ENCODE measurements at places on chromosomes 12 and 14. TPM values are rescaled to one million over a fixed set of nuclear protein-coding genes. Genes with fewer than 3 reads are reported as not detected.

DIO3 gene
- not detected for total RNA-seq

SLC38A2 gene
- total RNA-seq: 227 TPM

IQSEC3 gene
- total RNA-seq: 3.6 TPM

OASL gene
- 17.2 TPM for total RNA-seq

CEBPE gene
- total RNA-seq: 0.68 TPM

RILPL1 gene
- total RNA-seq: 1.6 TPM

NINJ2 gene
- total RNA-seq: 1.4 TPM

TAS2R7 gene
- not detected for total RNA-seq

- peaks cover 95% of the 10 kb centered on the region for H3K36me3 ChIP-seq
- H3K27ac ChIP-seq: peak overlapping the region; percentile 70
- DNase-seq: no peak
- no peak overlapping the region for H3K4me3 ChIP-seq
- H3K27me3 ChIP-seq: no peaks in the 10 kb centered on the region
These were observed 88.5 kb downstream of the LGMN start for GRCh38 chr14:92659765-92660561.

DNA sequence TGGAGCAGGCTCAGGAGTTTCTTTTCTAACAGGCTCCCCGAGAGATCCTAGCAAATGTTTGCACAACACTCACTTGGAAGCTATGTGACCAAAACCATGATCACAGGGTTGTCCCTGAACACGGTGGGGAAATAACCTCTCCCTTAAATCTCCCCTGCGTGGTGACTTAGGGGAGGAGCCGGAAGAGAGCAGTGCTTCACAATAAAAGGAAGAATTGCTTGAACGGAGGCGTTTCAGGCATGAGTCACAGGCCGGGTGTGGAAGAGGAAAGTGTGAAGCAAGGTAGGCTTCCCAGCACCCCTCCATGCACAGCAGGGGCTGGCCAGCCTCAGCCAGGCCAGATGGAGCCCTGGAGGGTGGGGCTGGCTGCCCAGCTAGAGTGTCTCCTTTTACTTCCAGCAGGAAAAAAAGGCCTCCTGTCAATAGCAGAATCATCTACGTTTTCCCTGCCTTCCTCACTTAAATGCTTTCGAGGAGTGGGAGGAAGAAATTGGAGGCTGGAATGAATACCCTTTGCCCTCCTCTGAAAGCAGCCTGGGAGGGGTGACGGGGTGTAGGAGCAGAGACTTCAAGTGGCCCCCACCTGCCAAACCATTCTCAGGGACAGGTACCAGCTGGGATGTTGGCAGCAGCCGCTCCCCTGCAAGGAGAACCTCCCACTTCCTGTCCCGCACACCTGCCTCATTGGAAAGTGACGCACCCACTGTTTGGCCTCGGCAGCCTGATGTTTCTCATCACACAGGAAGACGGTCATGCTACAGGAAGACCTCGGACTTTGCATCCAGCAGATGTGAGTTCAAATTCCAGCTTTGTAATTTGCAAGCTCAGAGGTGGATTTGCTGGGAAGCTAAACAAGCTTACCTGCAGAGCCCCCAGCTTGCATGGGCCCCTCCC is 30.1 kb upstream of the PPP2R5C start:
- peak overlapping the region; percentile 74 for H3K4me3 ChIP-seq
- H3K27me3 ChIP-seq: no peaks in the 10 kb centered on the region

DNA sequence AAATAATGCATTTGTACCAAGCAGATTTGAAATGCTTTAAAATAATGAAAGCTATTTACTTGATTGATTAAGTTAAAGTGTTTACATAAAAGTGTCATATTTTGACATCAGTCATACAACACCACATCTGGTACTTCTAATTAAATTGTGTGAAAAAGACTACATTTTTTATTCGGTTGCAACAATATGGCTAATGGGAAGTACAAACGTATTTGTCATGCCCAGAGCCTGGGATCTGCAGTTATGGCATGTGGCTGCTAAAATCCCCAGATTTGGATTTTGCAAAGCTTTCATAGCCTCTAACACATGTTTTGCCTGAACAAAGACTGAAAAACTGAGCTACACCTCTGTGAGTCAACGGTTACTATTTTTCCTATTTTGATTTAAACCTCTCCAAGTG is 66.6 kb downstream of the LLPH start:
- no peaks in the 10 kb centered on the region for H3K36me3 ChIP-seq
- DNase-seq: no peak
- no peak overlapping the region for H3K4me3 ChIP-seq
- H3K27ac ChIP-seq: no peak overlapping the region
- H3K27me3 ChIP-seq: peaks cover 26% of the 10 kb centered on the region
- peaks cover 22% of the 10 kb centered on the region for H3K4me1 ChIP-seq

DNA sequence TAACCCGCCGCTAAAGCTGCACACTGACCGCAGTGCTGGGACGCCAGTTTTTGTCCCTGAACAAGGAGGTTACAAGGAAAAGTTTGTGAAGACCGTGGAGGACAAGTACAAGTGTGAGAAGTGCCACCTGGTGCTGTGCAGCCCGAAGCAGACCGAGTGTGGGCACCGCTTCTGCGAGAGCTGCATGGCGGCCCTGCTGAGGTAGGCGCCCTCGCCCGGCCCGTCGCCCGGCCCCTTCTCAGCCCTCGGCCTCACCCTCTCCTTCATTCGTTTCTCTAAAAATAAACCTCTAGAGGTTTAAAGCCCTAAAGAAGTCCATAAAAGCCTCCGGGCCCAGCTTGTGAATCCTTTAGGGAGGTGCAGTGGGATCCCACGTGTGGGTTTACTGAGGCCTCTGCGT is 52.2 kb upstream of the AMN start:
- H3K4me1 ChIP-seq: peaks cover 3% of the 10 kb centered on the region
- no peaks in the 10 kb centered on the region for H3K27me3 ChIP-seq
- H3K36me3 ChIP-seq: peaks cover 12% of the 10 kb centered on the region
- DNase-seq: no peak

DNA sequence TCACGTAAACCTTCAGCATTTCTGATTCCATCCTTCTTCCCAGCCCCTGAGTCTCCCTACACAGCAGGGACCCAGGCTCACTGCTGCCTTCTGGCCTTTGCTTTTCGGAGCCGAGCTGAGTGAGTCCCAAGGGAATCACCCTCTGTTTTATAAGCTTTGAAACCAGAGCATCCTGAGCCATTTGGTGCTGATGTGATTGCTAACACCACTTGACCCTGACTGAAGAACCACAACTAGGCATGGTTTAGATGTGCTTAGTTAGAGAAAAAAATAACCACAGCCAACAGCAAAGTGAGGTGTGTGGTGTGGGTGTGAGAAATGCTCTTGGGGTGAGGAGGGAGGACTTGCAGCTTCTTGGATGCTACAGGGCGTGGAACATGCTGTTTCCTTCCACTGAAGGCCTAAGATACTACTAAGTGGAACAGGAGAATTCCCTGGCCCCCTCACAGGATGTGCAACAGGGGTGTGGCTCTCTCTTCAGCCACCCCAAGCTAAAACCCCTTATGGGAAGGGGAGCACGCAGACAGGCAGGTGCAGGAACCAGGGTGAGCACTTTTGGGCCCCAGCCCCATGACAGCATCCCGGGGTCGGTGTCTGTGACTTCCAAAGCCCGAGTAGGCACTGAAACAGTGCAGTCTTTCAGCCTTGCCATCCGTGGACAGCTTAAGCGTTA is at the start of gene TC2N:
TC2N (minus strand) TSS at position 221 of the 673 bp plus-strand sequence. CDS start 53,767 bp downstream, outside the sequence.
- H3K36me3 ChIP-seq: peaks cover 10% of the 10 kb centered on the region
- H3K27me3 ChIP-seq: no peaks in the 10 kb centered on the region
- H3K4me1 ChIP-seq: peaks cover 91% of the 10 kb centered on the region
- peak within 1 kb of the TSS; percentile 87 for H3K27ac ChIP-seq
- peak within 1 kb of the TSS; percentile 74 for H3K4me3 ChIP-seq

DNA sequence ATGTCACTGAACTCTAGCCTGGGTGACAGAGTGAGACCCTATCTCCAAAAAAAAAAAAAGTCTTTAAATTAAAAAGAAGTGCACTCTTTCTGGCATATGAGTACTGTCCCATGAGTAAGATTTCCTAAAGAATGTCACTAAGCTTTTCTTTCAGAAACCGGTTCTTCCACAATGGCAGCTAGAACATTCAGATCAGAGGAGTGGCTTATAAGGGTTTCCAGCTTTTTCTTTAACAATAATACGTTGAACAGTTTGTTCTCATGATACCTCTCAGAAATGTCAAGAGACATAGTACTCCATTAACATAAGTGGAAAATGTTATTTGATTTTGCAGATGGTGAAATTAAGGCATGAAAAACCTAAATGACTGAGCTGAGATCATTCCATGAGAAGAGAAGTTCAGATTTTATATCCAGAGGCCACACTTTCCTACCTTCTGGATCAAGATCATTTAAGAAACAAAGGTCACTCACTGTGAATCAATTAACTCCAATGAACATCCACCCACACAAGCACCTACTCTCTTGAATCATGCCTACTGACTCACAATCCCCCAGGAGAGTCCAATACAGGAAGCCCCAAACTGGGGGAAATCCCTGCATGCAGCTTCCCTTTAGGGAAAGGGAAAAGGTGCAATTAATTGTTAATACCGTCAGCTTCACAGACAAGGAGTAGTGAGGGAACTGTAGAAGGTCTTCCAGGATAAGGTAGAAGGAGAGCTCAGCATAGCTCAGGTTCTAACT is 86.9 kb downstream of the SPTSSA start:
- H3K36me3 ChIP-seq: no peaks in the 10 kb centered on the region
- H3K4me3 ChIP-seq: no peak overlapping the region
- no peaks in the 10 kb centered on the region for H3K27me3 ChIP-seq
- H3K27ac ChIP-seq: no peak overlapping the region
- DNase-seq: no peak
- peaks cover 5% of the 10 kb centered on the region for H3K4me1 ChIP-seq

GRCh38 chr14:42869681-42870080 is 1263.0 kb downstream of the LRFN5 start:
- no peaks in the 10 kb centered on the region for H3K27me3 ChIP-seq
- H3K4me3 ChIP-seq: no peak overlapping the region
- no peaks in the 10 kb centered on the region for H3K36me3 ChIP-seq
- H3K27ac ChIP-seq: no peak overlapping the region

GRCh38 chr12:132866251-132866828 is 21.1 kb downstream of the CHFR start:
- H3K4me1 ChIP-seq: peaks cover 21% of the 10 kb centered on the region
- H3K27me3 ChIP-seq: no peaks in the 10 kb centered on the region
- H3K36me3 ChIP-seq: peaks cover 24% of the 10 kb centered on the region
- peak overlapping the region; percentile 32 for H3K27ac ChIP-seq

GRCh38 chr14:20798318-20798717 is 4.3 kb downstream of the RNASE1 start:
- no peak for DNase-seq
- no peak overlapping the region for H3K4me3 ChIP-seq

GRCh38 chr12:40718878-40719372 is 26.7 kb downstream of the CNTN1 start:
- no peak for DNase-seq
- no peak overlapping the region for H3K27ac ChIP-seq
- no peaks in the 10 kb centered on the region for H3K36me3 ChIP-seq
- H3K4me3 ChIP-seq: no peak overlapping the region

GRCh38 chr12:123047289-123047688 is 66.8 kb downstream of the ARL6IP4 start:
- H3K4me3 ChIP-seq: no peak overlapping the region
- no peaks in the 10 kb centered on the region for H3K36me3 ChIP-seq
- H3K4me1 ChIP-seq: peaks cover 47% of the 10 kb centered on the region

DNA sequence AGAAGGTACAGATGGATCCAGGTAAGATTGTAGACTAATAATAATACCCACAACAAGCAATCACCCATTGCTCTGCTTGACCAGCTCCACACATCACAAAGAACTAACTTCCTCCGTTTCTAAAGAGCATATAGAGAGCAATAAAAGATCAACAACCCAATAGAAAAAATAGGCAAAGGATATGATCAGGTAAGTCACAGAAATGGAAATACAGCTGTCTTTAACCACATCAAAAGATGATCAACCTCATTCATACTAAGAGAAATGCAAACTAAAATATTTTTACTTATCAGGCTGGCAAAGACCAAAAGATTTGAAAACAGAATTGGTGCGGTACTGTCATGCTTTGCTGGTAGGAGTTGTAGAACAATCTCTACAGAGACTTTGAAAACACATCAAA is 8.9 kb downstream of the C2CD5 start:
- H3K36me3 ChIP-seq: peaks cover 38% of the 10 kb centered on the region
- DNase-seq: no peak
- H3K27ac ChIP-seq: no peak overlapping the region
- H3K27me3 ChIP-seq: no peaks in the 10 kb centered on the region
- no peak overlapping the region for H3K4me3 ChIP-seq
- H3K4me1 ChIP-seq: peaks cover 41% of the 10 kb centered on the region

- H3K27me3 ChIP-seq: no peaks in the 10 kb centered on the region
- no peak overlapping the region for H3K27ac ChIP-seq
- H3K36me3 ChIP-seq: no peaks in the 10 kb centered on the region
- no peak for DNase-seq
These were observed 81.0 kb upstream of the PLEKHG7 start for GRCh38 chr12:92621833-92622232.

- no peak overlapping the region for H3K27ac ChIP-seq
- peaks cover 10% of the 10 kb centered on the region for H3K36me3 ChIP-seq
- H3K4me1 ChIP-seq: no peaks in the 10 kb centered on the region
- no peak overlapping the region for H3K4me3 ChIP-seq
- no peak for DNase-seq
These were observed 38.9 kb downstream of the ATG2B start for GRCh38 chr14:96324219-96324618.

- H3K4me3 ChIP-seq: no peak overlapping the region
- no peak for DNase-seq
- no peak overlapping the region for H3K27ac ChIP-seq
These were observed 72.4 kb downstream of the TMTC1 start for GRCh38 chr12:29711381-29711780.

DNA sequence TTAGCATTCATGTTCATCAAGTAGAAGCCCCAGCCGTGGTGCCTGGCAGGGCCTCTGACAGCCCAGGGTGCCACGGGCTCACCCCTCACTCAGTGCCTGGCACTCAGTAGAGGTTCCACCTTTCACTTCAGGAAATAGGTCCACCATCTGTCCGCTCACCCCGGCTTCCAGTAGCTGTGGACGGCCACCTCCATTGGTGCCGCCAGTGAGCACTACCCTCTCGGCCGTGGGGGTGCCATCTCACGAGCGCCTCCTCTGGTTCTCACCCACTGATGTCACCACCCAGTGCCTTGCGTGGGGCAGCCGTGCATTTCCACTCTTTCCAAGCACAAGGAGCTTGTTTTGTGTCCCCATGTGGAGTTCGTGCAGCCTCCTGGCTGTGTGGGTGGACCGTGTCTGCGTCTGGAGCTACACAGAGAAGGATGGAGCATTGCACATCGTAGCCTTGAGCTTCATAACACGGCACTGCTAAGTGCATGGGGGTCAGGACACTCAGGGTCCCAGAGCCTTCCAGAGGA is 41.0 kb upstream of the MMP17 start:
- no peak for DNase-seq
- H3K36me3 ChIP-seq: peaks cover 26% of the 10 kb centered on the region
- no peak overlapping the region for H3K4me3 ChIP-seq
- peaks cover 2% of the 10 kb centered on the region for H3K4me1 ChIP-seq
- H3K27me3 ChIP-seq: no peaks in the 10 kb centered on the region
- no peak overlapping the region for H3K27ac ChIP-seq
